Adipose tissue (tissue), 3 donors: ENCODE measurements at places on chromosomes 4 and X. TPM values are rescaled to one million over a fixed set of nuclear protein-coding genes. Genes with fewer than 3 reads are reported as not detected.

NAP1L3 gene
- 0.43 TPM for polyA plus RNA-seq

FGB gene
- not detected for polyA plus RNA-seq

PABPC1L2B gene
- polyA plus RNA-seq: not detected

NSUN7 gene
- polyA plus RNA-seq: 0.64 TPM

SH3RF1 gene
- polyA plus RNA-seq: 3.7 TPM

CLGN gene
- 0.93 TPM for polyA plus RNA-seq

PLP1 gene
- polyA plus RNA-seq: 1.4 TPM

SLITRK4 gene
- 0.15 TPM for polyA plus RNA-seq

CSN1S1 gene
- polyA plus RNA-seq: 0.35 TPM

AMTN gene
- not detected for polyA plus RNA-seq

COL4A6 gene
- polyA plus RNA-seq: 0.14 TPM

HSPA4L gene
- 0.85 TPM for polyA plus RNA-seq

CXorf65 gene
- not detected for polyA plus RNA-seq

TIGD4 gene
- polyA plus RNA-seq: 0.07 TPM

SYAP1 gene
- 17.0 TPM for polyA plus RNA-seq

GAGE1 gene
- polyA plus RNA-seq: not detected

SYTL4 gene
- polyA plus RNA-seq: 3.5 TPM

CT47B1 gene
- polyA plus RNA-seq: not detected

C4orf50 gene
- 0.01 TPM for polyA plus RNA-seq

ZC4H2 gene
- polyA plus RNA-seq: 7.1 TPM
